ENCODE measurements at places on chromosomes 12 and 14.

DNA sequence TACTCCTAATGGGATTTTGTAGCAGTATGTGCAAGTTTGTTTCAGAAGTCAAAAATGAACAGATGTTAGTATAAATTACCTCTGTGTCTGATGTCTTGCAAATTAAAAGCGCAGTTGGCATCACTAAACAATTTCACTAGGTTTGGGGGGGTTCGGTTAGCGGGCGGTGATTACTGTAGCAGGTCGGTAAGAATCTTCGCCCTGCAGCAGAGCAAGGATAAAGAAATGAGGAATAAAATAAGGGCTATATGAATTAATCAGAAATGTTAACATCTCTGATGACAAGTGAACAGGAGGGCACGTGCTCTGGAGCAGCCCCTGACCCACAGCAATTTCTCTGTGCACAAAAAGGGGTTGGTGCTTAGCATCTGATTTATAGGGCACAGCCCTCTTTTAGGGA is 43.6 kb upstream of the VSX2 start:
- DNase-seq: no peak

DNA sequence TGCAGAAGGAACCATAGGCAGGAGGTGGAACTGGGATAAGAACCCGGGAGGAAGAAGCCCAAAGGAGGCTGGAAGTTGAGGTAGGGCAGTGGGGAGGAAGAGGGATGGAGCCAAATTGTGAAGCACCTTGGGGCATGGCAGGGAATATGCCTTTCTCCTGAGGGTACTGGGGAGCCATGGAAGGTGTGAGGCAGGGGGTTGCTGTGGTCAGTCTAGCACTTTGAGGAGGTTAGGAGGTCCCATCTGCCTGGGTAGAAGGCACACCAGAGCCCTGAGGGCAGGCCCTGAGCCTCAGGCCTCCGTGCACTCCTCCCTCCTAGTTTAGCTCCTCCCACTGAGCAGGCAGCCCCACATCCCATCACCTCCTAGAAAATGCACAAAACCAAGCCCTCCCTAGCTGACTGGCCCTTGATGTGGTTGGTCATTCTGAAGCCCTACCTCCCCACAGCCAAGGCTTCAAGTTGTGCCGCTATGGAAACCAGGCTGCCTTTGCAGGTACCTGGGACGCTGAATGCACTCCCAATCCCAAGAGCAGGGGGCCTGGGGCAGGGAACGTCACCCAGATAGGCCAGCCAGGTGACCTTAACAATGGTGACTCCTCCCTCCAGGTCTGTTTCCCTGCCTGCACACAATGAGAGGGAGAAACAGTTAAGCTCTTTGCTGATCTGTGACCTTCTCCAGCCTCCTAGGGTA is 15.1 kb downstream of the PHETA1 start:
- no peak for DNase-seq

DNA sequence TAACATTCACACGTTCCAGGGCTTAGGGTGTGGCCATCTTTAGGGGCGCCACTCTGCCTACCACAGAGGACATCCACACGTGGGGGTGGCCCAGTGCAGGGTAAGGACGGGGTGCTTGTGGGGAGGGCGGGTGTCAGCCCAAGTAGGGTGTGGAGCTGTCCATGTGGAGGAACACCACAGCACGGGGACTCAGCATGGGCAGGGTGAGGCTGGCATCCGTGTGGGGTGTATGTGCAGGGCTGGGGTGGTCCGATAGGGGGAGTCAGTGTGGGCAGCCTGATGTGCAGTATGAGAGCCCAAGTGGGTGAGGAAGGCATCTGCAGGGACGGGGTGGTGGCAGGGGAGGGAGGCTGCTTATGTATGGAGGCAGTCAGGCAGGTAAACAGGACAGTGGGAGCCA is 17.7 kb downstream of the PSMC1 start:
- DNase-seq: peak; percentile 20

- DNase-seq: no peak
Observed at GRCh38 chr12:109512608-109513007, 35.2 kb downstream of the UBE3B start.

DNA sequence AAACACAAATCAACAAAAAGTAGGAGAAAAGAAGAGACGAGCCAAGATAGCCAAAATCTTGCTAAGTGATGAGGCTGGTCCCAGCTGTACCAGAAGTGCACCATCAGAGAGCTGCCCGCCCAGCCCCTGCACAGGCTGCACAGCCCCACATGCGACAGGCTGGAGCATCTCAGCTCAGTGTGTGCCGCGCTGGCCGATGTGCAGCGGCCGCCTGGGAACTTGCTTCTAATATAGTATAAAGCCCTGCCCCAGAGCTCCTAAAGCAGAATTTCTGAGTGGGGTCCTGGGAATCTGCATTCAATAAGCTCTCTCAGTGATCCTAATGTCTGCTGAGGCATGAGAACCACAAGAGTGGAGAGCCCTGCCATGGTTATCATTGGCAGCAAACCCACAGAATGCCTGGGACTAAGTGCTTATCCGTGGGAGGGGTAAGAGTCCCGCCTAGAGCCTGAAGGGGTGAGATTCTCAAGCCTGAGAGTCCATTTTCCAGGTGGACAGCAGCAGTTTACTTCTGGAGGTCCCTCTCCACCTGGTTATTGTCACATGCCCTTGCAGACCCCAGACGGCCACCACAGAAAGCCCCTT is 171.6 kb downstream of the DPF3 start:
- DNase-seq: no peak

- DNase-seq: peak; percentile 8
Observed at GRCh38 chr14:51805541-51805940, 54.9 kb upstream of the GNG2 start.

DNA sequence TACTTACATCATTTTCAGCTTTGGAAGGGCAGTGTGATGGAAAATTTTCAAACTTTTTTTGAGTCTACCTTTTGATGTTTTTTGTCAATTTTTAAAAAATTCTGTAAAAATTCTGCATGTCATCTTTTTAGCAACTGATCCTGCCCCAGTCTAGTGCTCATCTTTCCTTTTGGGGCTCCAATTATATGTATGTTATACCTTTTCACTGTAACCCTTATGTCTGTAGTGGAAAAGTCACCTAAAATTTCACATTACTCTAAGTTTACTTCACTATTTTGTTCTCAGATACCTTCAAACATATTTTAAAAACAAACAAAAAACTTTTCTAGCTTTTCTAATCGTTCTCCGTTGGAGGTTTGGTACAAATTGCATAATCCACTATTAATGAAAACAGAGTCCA is 32.5 kb upstream of the MYRFL start:
- DNase-seq: peak; percentile 15

GRCh38 chr14:69572030-69572840 is 2.4 kb downstream of the CCDC177 start:
- peak; percentile 95 for DNase-seq

GRCh38 chr14:51527073-51527472 is 124.6 kb upstream of the FRMD6 start:
- peak; percentile 38 for DNase-seq

DNA sequence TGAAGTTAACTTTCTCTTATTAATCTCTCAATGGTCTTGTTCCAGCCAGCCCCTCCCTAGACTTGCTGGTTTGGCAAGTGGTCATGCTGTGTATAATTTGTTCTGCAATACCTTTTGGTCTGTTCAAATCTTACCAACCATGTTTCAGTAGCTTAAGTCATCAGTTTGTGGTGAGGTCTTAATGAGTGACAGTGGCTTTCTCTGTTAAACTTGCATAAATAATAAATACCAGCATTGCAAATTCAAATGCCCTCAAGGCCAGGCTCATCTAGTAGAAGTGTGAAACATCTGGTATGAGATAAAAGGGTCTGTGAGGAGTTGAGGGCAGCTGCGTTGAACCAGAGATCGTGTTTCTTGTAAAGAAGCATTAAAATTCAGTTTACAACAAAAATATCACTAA is 319.5 kb downstream of the TMEM117 start:
- no peak for DNase-seq

- no peak for DNase-seq
Observed at GRCh38 chr14:99230208-99231151, 41.5 kb downstream of the BCL11B start.

GRCh38 chr12:112891093-112892024 is 15.4 kb upstream of the OAS1 start:
- DNase-seq: no peak

- DNase-seq: no peak
Observed at GRCh38 chr12:99059824-99060511, 414.9 kb downstream of the APAF1 start.

GRCh38 chr14:101889898-101890297 is 74.5 kb upstream of the DYNC1H1 start:
- peak; percentile 10 for DNase-seq

- DNase-seq: no peak
Observed at GRCh38 chr12:114952573-114953271, 268.7 kb upstream of the TBX3 start.

GRCh38 chr12:42846782-42847181 is 257.2 kb upstream of the PRICKLE1 start:
- no peak for DNase-seq

GRCh38 chr14:100103250-100104005 is 38.2 kb downstream of the EVL start:
- DNase-seq: no peak

GRCh38 chr12:67595365-67595764 is 53.2 kb upstream of the DYRK2 start:
- no peak for DNase-seq

- peak; percentile 38 for DNase-seq
Observed at GRCh38 chr12:94754653-94755052, 104.3 kb upstream of the TMCC3 start.

- DNase-seq: peak; percentile 40
Observed at GRCh38 chr14:21098076-21098891, at the start of gene ZNF219. TSS of gene ZNF219 (minus strand) at chr14:21098655. CDS start at chr14:21093591, 5,064 bp downstream.

DNA sequence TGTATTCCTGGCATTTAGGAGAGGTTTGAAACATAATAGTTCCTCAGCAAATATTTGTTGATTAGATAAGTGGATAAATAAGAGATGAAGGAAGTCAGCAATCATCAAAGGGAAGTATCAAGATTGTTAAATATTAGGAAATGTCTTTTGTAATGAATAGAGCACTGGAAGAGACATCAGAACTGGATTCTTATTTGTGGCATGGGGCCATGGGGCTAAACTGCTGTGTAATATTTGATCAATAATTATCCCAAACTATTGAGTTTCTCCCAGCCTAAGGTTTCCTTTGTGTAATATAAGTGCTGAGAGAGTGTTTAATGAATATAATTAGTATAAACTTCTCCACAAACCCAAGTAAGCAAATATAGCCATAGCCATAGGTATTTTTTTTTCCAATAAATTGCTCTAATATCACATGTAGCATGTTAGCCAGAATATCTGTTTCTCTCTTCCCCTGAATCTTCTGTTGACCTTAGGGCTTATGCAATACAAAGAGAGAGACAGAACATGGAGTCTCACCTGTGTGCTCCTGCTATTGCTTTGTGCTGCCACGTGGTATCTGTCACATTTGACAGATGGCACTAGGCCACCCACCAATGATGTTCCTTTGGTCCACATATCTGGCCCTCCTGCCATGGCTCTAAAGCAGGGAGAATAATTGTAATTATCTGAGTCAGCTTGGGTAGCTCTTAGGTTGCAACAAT is 658.7 kb downstream of the SOX5 start:
- DNase-seq: peak; percentile 69

DNA sequence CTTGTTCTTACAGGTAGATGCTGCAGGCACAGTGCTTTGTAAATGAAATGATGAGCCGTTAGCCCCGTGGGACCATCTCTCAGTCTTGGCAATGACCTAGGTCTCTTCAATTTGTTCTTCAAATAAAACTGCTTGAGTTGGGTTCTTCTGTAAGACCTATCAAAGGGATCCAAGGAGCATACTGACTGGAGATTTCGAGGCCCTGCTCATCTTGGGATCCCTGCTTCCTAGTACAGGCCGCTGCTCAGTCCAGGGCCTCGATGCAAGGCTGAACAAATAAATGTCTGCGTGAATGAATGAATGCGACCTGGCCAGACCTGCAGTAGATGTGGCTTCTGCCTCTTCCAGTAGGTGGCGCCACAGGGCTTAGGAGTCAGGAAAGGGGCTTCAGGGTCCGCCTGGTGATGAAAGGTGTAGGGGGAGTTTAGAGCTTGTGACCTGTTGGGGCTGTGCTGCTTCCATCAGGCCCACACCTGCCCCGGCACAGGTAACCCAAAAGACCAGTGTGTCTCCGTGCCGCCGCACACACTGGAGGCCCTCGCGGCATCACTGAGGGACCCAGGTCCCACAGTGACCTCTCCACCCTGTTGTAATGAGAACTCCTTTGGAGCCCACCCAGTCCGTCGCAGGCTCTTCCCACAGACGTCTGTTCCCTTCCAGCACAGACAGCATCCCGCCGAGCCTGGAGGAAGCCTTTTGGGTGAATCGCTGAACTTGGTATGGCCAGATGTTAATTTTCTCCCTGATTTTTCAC is 4.4 kb downstream of the CACNA1C start:
- peak; percentile 72 for DNase-seq

DNA sequence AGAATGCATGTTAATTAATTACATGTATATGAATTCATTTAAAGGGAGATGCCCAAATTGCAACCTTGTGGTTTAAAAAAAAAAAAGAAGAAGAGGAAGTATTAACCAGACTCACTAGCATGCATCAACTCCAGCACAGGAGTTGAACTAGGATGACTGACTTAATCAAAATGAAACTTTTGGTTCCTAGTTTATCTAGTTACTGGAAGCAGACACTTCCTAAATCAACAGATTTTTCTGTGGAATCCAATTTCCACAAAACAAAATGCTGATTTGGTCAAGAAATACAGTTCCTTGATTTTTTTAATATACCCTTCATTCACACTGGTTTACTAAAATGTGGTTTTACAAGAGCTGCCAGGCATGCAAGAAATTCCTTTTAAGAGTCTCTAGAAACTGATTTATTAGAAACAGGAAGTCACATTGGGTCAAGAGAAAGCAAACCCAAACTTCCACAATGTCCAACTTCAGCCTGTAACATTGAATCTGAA is 41.6 kb downstream of the ITPR2 start:
- no peak for DNase-seq

- DNase-seq: peak; percentile 42
Observed at GRCh38 chr12:42474391-42474790, 115.2 kb downstream of the PRICKLE1 start.

DNA sequence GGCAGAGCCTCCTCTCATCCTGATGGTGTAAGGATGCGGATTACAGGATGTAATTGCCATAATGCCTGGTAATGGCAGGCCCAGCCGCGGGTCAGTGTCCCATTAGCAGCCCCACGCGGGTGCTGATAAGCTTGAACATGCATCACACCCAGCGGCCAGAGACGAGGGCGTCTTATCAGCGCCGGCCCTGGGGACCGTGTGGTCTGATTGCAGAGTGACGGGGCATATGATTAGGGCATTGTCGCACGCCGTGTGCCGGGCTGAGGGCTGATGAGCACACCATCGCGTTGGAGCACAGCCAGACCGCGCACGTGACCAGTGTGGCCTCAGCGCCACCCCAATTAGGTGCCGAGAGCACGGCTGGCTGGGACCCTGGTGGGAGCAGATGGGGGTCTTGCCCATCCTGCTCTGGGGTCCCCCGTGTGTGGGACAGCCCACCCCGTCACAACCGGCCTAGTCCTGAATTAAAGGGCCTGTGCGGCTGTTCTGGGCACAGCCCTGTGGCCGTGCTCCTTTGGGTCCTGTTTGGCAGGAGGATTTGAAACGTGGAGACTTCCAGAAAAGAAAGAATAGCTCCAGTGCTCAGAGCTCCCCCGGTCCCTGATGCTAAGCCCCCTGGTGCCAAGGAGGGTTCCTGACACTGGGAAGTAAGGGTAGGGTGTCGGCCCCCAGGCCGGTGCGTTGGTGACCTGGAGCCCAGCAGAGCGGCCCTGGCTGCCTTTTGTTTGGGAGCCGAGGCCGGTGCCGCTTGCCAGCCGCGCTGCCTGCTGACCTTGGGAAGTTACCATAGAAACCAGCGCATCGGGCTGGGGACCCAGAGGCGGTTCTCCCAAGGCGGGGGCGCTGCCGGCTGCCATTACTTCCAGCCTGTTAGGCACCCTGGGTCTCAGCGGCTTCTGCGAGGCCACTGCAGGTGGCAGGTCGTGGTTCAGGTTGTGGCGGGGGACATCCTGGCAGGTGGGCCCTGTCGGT is 20.7 kb downstream of the KIF26A start:
- no peak for DNase-seq

- DNase-seq: no peak
Observed at GRCh38 chr12:87025976-87026375, 769.8 kb upstream of the MGAT4C start.

Data from DMS53 (cell line).